Activated naive CD8-positive, alpha-beta T cell treated with anti-CD3 and anti-CD28 coated beads for 36 hours (primary cell): ENCODE measurements at places on chromosomes 2 and 18.

DNA sequence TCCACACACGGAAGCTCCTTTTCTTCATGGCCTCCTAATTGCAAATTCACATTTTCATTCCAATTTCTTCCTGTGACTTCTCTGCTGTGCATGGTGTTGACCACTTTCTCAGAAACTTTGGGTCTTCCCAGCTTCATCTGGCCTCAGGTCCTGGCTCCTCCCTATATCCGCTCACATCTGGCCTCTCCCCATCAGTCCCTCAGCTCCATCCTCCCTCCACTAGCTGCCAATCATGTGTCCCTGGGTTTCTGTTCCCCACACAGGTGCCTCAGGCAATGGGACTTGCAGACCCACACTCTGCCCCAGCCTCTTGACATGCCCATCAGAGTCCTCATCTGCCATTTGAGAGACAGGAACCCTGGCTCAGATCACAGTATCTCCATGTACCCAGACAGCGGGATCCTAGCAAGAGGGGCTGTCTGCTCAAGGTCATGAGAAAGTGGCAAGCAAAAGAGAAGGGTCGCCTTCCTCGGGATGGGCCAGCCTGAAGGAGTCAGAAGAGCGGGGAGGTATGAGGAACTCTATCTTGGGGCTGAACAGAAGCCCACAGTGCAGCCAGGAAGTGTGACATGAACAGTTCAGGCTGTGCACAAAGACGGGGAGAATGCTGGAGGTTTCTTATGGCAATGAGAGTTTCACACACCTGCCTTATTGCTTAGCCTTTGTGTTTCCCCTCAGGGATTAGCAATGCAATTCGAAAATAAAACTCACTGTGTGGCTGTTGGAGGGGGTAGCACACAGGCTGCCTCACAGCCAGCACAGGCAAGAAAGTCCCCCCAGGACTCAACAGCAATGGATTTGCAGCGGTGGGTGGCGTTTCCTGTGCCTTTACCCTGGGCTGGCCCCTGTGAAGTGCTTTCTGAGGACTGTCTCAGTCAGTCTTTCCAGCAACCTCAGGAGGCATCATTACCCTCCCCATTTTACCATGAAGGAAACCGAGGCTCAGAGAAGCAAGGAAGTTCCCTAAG lies 69.5 kb downstream of the COPS8 start:
- peak overlapping the region; percentile 78 for H3K27ac ChIP-seq
- no peak overlapping the region for H3K4me3 ChIP-seq
- peaks cover 3% of the 10 kb centered on the region for H3K27me3 ChIP-seq
- peaks cover 42% of the 10 kb centered on the region for H3K4me1 ChIP-seq
- H3K36me3 ChIP-seq = no peaks in the 10 kb centered on the region
- DNase-seq = peak; percentile 69

- H3K4me3 ChIP-seq = no peak overlapping the region
- DNase-seq = no peak
- H3K36me3 ChIP-seq = no peaks in the 10 kb centered on the region
- no peak overlapping the region for H3K27ac ChIP-seq
- H3K27me3 ChIP-seq = no peaks in the 10 kb centered on the region
Measured at GRCh38 chr18:45652303-45653080, 37.2 kb downstream of the SLC14A2 start.

- H3K27me3 ChIP-seq = no peaks in the 10 kb centered on the region
- DNase-seq = no peak
Measured at GRCh38 chr2:150627526-150627925, 140.1 kb upstream of the RND3 start.

- no peaks in the 10 kb centered on the region for H3K4me1 ChIP-seq
- no peak for DNase-seq
- peaks cover 5% of the 10 kb centered on the region for H3K27me3 ChIP-seq
- no peak overlapping the region for H3K4me3 ChIP-seq
- H3K36me3 ChIP-seq = no peaks in the 10 kb centered on the region
- no peak overlapping the region for H3K27ac ChIP-seq
Measured at GRCh38 chr18:9827793-9828505, 57.8 kb upstream of the TXNDC2 start.

GRCh38 chr2:232228332-232228731 lies 150.2 kb upstream of the ALPP start:
- H3K4me3 ChIP-seq = no peak overlapping the region
- no peak overlapping the region for H3K27ac ChIP-seq
- H3K36me3 ChIP-seq = no peaks in the 10 kb centered on the region
- peaks cover 13% of the 10 kb centered on the region for H3K4me1 ChIP-seq
- DNase-seq = no peak

GRCh38 chr2:54502731-54503130 lies 46.6 kb downstream of the SPTBN1 start:
- H3K4me1 ChIP-seq = no peaks in the 10 kb centered on the region
- no peak overlapping the region for H3K27ac ChIP-seq
- no peaks in the 10 kb centered on the region for H3K36me3 ChIP-seq
- H3K4me3 ChIP-seq = no peak overlapping the region

DNA sequence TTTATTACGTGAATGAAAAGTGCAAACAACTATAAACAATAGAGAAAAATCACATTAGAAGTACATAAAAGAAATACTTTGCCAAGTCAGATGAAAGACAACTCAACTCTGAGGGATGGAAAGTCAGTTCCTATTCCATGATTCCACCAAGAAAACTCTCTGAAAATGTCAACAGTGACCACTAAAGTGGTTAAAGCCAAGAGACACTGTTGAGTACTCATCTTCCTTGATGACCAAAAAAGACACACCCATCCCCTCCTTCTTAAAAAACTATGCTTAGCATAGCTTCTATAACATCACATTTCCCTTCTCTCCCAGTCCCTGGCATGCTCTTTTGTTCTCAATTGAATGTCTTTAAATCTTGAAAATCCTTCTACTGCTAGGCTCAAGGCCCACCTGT lies 160.0 kb downstream of the TCF4 start:
- H3K4me3 ChIP-seq = no peak overlapping the region
- H3K27me3 ChIP-seq = peaks cover 9% of the 10 kb centered on the region
- H3K27ac ChIP-seq = no peak overlapping the region
- H3K4me1 ChIP-seq = no peaks in the 10 kb centered on the region
- no peaks in the 10 kb centered on the region for H3K36me3 ChIP-seq

GRCh38 chr2:195727106-195727505 lies 70.1 kb downstream of the SLC39A10 start:
- no peak for DNase-seq
- H3K4me3 ChIP-seq = no peak overlapping the region
- H3K27ac ChIP-seq = no peak overlapping the region
- no peaks in the 10 kb centered on the region for H3K4me1 ChIP-seq
- no peaks in the 10 kb centered on the region for H3K27me3 ChIP-seq

DNA sequence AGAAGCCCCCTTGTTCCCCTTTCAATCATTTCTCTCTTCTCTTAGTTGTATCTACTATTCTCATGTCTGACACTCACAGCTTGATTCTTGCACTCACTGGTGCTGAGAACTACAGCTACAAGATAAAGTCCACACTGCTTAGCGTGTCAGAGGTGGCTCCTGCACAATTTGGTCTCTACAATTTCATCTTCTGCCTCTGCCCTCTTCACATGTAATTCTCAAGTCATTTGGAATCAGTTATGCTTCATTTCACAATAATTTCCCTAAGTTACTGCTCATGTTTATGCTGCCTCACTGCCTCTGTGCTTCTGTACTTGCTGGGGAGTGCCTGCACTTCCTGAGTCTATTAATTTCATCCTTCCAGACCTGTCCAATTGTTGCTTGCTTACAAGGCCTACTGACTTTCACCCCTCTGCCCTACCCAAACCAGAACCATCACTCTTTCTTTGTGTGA lies 11.6 kb upstream of the NAB1 start:
- DNase-seq = no peak
- peaks cover 3% of the 10 kb centered on the region for H3K4me1 ChIP-seq
- no peak overlapping the region for H3K4me3 ChIP-seq
- H3K36me3 ChIP-seq = no peaks in the 10 kb centered on the region
- no peak overlapping the region for H3K27ac ChIP-seq

DNA sequence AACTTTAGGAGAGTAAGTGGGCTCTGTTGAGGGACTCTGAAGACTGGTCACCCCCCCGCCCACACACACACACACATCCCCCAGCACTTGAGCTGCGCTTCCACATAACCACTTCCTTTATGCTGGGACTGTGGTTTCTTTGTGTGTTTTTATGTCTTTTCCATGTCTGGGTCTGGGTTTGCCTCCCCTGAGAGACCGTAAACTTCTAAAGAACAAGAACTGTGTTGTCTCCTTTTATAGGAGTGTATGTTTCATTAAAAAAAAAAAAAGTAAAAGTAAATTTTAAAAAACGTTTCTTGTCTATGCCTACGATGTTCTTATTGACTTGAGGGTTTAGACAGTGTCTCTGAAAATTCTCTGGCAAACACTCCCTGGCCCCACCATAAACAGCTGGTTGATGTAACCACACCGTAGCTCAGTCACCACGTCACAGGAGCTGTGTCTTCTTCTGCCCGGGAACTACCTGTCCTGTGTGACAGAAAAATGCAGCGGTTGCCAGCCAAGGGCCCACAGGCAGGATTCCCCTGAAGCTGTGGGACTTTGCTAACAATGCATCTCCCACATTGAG lies 68.0 kb downstream of the KLHL29 start:
- no peaks in the 10 kb centered on the region for H3K36me3 ChIP-seq
- H3K4me3 ChIP-seq = no peak overlapping the region
- peak overlapping the region; percentile 54 for H3K27ac ChIP-seq
- DNase-seq = peak; percentile 24
- peaks cover 35% of the 10 kb centered on the region for H3K27me3 ChIP-seq

- H3K27me3 ChIP-seq = no peaks in the 10 kb centered on the region
- peaks cover 22% of the 10 kb centered on the region for H3K36me3 ChIP-seq
- peak overlapping the region; percentile 67 for H3K27ac ChIP-seq
- H3K4me1 ChIP-seq = peaks cover 31% of the 10 kb centered on the region
- no peak overlapping the region for H3K4me3 ChIP-seq
Measured at GRCh38 chr18:76363436-76364120, 131.5 kb downstream of the ZNF516 start.

DNA sequence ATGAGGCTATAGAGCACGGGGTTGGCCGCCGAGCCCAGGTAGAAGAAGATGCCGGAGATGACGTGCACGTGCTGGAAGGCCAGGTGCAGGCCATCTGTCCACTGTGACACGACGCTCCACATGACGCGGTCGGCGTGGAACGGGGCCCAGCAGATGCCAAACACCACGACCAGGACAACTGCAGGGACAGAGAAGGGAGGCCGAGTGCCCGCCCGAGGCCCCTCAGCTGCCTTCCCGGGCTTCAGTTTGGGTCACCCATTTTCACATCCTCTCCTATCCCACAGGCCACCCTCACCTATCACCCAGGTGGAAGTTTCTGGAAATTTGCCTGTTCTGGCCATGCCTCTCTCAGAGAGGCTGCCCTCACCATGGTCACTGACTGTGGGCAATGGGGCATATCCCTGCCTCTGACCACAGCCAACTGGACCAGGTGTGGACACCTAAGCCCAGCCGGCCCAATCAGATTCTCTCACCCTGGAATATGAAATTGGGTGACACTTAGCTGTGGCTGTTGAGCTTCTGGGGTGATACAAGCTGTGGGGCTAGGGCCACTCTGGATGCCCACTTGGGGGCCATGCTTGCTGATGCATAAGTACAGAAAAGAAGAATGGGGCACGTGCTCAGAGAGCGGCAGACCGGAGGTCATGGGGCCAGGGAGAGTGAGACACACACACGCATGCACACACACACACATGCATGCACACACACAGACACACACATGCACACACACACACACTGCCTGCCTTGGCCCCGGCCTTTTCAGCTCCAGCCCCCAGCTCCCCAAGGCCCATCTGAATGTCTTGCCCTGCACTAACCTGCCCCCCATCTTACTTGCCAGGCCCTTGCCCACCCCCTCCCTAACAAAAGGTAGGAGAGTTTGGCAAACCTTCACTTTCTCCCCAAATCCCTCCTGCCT lies 4.7 kb downstream of the NMUR1 start:
- no peak overlapping the region for H3K4me3 ChIP-seq
- H3K4me1 ChIP-seq = peaks cover 19% of the 10 kb centered on the region
- H3K27ac ChIP-seq = no peak overlapping the region
- peaks cover 13% of the 10 kb centered on the region for H3K27me3 ChIP-seq
- H3K36me3 ChIP-seq = peaks cover 2% of the 10 kb centered on the region

DNA sequence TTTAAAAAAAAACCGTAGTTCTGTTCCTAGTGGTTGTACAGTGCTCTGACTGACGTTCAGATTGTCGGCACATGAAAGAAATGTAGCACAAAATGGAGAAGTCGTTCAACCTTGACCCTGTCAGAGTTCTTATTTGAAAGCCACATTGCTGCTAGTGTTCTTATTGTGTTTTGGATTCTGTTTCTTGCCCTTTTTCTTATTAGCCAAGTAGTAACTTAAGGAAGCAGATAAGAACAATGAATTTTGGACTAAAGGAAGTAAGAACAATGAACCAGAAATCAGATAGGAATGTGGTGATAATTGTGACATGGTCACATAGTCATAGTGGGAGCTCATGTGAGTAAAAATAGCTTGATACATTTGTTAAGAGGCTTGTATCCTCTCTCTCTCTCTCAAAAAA lies 45.9 kb downstream of the RPIA start:
- DNase-seq = no peak
- H3K27ac ChIP-seq = peak overlapping the region; percentile 21
- H3K36me3 ChIP-seq = peaks cover 19% of the 10 kb centered on the region
- no peaks in the 10 kb centered on the region for H3K27me3 ChIP-seq

- no peak overlapping the region for H3K27ac ChIP-seq
- peaks cover 35% of the 10 kb centered on the region for H3K4me1 ChIP-seq
- DNase-seq = no peak
- H3K4me3 ChIP-seq = no peak overlapping the region
- no peaks in the 10 kb centered on the region for H3K27me3 ChIP-seq
- H3K36me3 ChIP-seq = peaks cover 16% of the 10 kb centered on the region
Measured at GRCh38 chr2:69380072-69380917, 6.7 kb downstream of the GFPT1 start.

- peaks cover 3% of the 10 kb centered on the region for H3K27me3 ChIP-seq
- H3K27ac ChIP-seq = no peak overlapping the region
- no peaks in the 10 kb centered on the region for H3K36me3 ChIP-seq
Measured at GRCh38 chr2:187853381-187853791, 299.2 kb upstream of the TFPI start.

GRCh38 chr2:39202639-39203369 lies 41.0 kb downstream of the CDKL4 start:
- no peak for DNase-seq
- peak overlapping the region; percentile 77 for H3K27ac ChIP-seq
- no peak overlapping the region for H3K4me3 ChIP-seq
- peaks cover 18% of the 10 kb centered on the region for H3K4me1 ChIP-seq

DNA sequence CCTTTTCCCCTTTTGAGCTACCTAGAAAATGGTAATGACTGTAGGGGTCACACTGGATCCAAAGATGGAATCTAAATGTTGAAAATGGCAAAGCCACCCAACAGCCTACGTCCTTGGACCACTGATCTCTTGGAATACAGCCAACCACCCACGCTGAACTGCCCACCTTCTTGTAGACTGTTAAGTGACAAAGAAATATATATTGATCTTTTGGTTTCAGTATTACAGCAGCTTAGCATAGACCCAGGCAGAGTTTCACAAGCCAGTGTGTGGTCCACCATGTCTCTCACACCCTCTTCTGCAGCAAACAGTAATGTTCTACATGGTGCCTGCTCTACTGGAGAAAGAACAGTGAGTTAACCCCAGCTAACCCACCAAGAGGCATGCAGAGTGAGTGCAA lies 20.2 kb downstream of the CACNB4 start:
- no peaks in the 10 kb centered on the region for H3K27me3 ChIP-seq
- no peak overlapping the region for H3K27ac ChIP-seq
- no peaks in the 10 kb centered on the region for H3K36me3 ChIP-seq
- no peak for DNase-seq

- peaks cover 25% of the 10 kb centered on the region for H3K4me1 ChIP-seq
- H3K27ac ChIP-seq = peak overlapping the region; percentile 59
- no peaks in the 10 kb centered on the region for H3K27me3 ChIP-seq
- no peak for DNase-seq
- peak overlapping the region; percentile 38 for H3K4me3 ChIP-seq
Measured at GRCh38 chr2:209526561-209526960, 102.7 kb downstream of the MAP2 start.
